ENCODE measurements at places on chromosomes 11 and 22.

DNA sequence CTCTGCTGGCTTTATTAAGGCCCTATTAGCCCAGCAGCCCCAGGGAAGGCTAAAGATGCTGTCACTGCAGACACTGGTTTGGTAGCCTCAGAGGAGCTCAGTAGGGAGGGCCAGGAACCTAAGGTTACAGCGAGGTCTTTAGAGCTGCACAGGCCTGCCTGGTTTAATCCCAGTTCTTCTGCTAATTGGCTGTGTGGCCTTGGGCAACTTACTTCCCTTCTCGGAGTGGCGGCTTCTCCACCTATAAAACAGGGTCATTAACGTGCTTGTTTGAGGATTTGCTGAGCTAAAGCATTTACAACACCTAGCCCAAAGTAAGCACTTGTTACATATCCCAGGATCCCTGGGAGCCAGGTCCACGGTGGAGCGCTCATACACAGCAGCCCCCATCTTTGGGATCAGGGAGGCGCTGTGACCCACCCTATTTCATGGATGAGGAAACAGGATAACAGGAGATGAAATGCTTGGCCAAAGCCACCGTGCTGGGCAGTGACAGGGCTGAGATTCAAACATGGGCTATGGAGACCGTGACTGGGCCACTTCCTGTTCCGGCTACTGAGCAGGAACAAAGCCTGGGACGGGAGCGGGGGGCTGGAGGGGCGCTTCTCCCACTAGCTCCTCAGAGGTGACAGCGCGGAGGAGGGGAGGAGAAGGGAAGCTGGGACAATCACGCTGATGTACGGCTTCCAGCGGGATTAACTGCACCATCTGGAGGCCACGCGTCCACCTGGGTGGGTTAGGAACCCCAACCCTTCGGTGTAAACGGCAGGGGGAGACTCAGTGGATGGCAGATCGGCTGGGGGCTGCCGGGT, 61.5 kb downstream of the IGLL1 start:
- no peak for DNase-seq

- no peak for DNase-seq
Measured at GRCh38 chr22:19641254-19641982, 72.9 kb upstream of the SEPTIN5 start.

DNA sequence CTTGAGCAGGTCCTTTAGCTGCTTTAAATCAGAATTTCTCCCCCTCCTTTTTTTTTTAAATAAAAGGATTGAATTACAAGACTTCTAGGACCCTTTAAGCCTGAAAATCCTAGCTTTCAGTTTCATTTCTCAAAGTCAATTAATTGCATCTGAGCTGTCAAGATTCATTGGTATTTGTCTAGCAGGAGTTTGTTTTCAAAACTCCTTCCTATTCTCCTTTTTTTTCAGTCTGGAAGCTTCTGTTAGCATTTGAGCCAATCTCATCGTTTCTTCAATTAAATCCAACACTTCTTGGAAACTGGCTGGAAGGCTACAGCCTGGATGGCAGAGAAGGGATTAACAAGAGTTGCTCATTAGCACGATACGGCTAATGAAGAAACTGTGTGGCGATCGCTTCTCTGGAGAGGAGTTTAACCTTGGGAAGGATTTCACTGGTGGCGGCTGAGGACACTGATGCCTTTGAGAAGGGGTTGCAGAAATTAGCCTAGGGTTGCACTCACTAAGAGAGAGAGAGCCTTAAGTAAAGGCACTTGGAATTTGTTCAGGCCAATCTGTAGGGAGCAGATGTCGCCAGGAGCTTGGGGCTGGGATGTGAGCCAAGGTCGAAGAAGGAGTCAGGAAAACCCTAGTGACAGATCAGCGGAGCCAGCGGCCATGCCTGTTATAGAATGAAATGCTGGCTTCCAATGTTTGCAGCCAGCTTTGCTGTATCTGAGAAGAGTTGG, 43.8 kb upstream of the API5 start:
- DNase-seq = no peak

- DNase-seq = no peak
Measured at GRCh38 chr22:44326491-44326885, 13.7 kb upstream of the SHISAL1 start.

Data from germinal center (tissue), 1 donor.